ENCODE measurements at places on chromosomes 13 and 19. TPM values are rescaled to one million over a fixed set of nuclear protein-coding genes. Genes with fewer than 3 reads are reported as not detected.

GRCh38 chr19:1102407-1103131, 1.2 kb upstream of the GPX4 start:
- H3K4me1 ChIP-seq = peaks cover 29% of the 10 kb centered on the region
- peak overlapping the region; percentile 94 for H3K27ac ChIP-seq
- H3K36me3 ChIP-seq = no peaks in the 10 kb centered on the region
- H3K4me3 ChIP-seq = peak overlapping the region; percentile 50
- H3K27me3 ChIP-seq = no peaks in the 10 kb centered on the region
- DNase-seq = no peak

Gene TRAPPC5
- total RNA-seq = 88.8 TPM

Gene ELANE
- not detected for total RNA-seq

DNA sequence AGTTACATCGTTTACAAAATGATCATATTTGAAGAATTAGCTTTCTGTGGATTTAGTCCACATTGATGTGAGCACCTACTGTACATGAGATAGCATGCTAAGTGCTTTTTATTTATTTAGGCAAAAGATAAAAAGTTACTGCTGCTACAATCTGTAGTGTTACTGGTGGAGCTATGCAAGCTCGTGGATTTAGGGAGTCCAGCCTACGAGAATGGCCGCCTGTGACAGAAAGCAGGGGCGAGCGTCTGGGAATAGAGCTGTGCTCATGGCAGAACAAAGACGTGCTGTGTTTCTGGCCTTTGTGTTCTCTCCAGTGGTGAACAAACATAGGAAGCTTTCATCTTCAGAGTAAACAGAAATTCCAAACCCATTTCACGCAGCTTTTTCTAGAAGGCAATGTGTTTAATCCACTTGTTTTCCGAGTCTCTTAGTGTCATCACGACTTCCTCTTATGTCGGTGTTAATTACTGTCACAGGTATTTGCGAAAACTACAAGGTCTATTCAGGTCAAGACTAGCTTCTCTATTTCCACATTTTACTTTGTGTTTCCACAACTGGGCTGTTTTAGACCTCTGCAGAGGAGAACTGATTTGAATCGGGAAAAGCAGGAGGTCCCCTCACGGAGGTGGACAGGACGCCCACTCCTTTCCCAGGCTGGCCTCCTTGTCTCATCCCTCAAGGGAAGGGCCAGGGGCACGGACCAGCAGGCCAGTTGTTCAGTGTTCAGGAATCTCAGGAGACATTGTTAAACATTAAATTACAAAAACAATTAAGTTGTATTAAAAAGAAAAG, 67.3 kb downstream of the ATP11A start:
- H3K36me3 ChIP-seq = peaks cover 15% of the 10 kb centered on the region
- H3K27ac ChIP-seq = peak overlapping the region; percentile 93
- H3K4me1 ChIP-seq = peaks cover 31% of the 10 kb centered on the region
- H3K4me3 ChIP-seq = peak overlapping the region; percentile 0
- no peak for DNase-seq

DNA sequence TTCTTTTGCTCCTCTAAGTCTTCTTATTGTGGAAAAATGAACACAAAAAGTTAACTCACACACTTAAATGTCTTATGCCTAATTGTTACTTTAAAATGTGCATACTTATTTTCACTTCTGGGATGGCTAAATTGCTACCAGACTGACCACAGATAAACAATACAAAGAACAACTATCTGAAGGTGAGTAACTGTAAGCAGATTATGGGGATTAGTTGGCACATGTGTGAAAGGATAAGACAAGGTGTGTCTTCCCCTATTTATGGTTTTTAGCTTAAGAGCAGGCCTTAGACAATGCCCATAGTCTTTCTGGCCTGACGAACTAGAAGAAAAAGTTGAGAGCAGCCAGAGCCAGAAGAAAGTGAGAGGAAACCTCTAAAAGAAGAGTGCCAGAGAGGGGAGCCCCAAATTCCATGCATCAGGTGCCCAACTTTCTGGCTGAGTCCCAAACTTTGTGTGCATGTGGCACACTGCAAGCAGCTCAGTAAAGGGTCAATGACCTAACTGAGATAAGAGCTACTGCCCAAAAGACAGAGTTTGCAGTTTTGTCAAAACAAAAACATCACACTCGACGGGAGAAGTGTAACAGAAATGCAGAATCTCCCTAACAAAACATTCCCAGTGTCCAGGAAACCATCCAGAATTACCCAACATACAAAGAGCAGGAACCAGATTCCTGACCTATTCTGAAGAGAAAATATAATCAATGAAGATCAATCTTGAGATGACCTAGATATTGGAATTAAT, 375.4 kb downstream of the KCNRG start:
- no peak for DNase-seq
- H3K27ac ChIP-seq = peak overlapping the region; percentile 25
- peaks cover 24% of the 10 kb centered on the region for H3K4me1 ChIP-seq

DNA sequence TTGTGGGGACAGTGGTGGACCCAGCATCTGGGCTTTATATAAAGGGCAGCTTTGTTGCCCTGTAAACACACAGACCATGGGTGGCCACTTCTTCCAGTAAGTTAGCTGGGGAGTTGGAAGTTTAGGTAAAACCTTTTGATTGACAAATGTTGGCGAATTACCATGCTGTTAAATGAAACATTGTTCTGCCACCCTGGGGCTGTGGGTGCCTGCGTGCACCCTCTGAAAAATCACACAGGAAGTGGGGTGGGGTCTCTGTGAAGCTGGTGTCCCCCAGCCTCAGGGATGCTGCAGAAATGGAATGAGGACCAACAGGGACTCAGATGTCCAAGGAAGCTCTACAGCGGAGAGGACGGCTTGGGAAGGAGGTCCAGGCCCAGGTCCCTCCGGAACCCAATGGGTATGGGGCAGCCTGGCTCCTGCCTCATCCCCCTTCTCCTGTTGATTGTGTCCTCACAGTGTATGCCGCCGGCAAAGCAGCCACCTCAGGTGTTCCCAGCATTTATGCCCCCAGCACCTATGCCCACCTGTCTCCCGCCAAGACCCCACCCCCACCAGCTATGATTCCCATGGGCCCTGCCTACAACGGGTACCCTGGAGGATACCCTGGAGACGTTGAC, 2.8 kb upstream of the USF2 start:
- H3K4me3 ChIP-seq = peak overlapping the region; percentile 60
- no peaks in the 10 kb centered on the region for H3K27me3 ChIP-seq
- H3K4me1 ChIP-seq = peaks cover 7% of the 10 kb centered on the region
- DNase-seq = peak; percentile 4

Gene ATP8B3
- total RNA-seq = 4.1 TPM

Gene C1QTNF9B
- total RNA-seq = not detected

- H3K4me1 ChIP-seq = no peaks in the 10 kb centered on the region
- no peak for DNase-seq
- no peak overlapping the region for H3K4me3 ChIP-seq
- no peak overlapping the region for H3K27ac ChIP-seq
These were observed 28.8 kb downstream of the CELF5 start for GRCh38 chr19:3253270-3253669.
